GM03348 (cell line): ENCODE measurements at places on chromosomes 3 and 15.

DNA sequence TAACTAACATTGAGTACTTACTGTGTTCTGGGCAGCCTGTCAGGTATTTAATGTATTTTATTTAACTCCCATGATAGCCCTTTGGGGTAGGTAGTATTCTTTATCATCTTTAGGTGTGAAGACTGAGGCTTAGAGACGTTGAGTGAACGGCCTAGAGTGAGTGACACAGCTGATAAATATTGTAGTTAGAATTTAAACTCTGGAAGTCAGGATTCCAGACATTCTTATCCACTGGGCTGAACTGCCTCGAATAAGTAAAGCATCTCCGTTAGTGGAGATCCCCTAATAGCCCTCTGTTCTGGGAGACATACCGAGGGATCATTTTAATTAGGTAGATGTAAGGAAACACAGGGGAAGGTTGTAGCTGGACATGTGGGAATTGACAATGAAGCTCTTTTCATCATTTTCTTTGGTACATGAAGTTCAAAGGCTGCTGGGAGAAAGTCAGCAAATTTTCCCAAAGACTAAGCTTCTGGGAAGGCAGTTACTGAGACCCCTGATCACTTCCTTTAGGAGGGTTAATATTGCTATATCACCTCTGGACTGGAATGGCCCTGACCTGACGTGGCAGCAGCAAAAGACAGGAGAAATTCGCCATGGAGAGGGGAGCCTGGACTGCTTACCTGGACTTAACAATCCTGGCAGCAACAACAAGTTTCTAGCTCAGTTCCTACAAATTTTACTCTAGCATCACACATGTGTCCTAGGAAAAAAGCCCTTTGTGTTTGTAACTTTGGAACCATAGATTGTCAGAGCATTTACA lies 11.7 kb upstream of the PDCD6IP start:
- no peak for DNase-seq

- DNase-seq, result no peak
Measured at GRCh38 chr3:85560088-85560785, 601.4 kb downstream of the CADM2 start.

GRCh38 chr3:141243271-141243707 lies 11.7 kb downstream of the PXYLP1 start:
- peak; percentile 30 for DNase-seq

- DNase-seq, result no peak
Measured at GRCh38 chr3:43953814-43954692, 263.3 kb downstream of the ABHD5 start.

DNA sequence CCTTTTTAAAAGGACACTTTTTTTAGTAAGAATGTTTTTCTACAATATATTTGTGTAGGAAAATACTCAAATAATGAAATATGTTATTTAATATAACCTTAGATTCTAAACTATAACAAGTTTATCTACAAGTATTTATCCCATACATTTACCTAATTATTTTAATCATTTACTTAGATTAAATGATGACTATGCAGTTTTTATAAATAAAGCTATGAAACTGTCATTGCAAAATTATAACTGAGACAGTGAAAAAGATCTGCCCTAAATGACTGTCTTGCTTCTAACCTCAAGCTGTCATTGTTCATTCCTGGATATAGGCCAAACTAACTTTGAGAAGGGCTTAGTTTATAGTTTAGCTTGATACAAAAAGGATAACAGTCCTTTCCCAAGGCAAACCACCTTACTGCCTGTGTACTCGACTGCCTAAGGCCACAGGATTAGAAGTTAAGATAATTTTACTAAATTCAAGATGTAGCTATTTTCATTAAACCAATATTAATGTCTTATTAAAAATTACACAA lies 84.1 kb downstream of the GLDN start:
- no peak for DNase-seq

DNA sequence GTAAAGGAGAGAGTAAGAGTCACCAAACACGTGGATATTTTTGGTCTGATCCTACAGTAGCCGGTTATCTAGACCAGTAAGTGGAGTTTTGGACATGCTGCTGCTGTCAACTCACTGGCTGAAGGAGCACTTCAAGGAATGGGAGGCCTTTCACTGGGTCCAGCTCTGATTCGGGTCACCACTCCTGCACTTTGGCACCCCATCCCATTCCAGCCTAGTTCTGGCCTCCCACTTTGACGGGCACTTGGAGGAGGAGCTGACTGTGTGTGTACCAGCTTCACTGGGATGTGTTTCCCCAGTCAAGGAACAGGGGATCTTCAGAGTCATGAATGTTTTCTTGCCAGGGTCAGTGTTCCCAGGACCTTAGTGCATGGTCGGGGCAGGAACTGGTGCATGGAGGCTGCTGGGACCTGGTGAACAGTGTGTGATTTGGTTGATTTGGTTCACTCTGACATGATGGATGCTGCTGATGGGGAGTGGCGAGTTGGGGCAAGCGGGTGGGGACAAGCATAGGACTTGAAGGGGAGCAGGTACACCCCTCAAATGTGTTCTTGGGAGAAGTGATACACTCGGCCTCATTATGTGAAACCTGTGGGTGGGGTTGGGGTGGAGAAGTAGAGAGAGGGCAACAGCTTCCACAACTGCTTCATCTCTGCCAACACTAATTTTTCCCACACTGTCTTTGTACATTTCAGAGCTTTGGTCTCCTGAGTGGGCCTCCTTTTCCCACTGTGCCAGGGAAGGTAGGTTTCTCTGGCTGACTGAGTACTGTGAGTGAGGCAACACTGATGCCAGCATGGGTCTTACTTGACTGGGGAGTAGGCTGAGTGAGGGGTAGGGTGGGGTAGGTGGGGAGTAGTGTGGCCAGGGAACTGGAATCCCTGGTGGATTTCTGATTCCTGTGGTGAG lies 64.0 kb downstream of the RGMA start:
- DNase-seq, result no peak

DNA sequence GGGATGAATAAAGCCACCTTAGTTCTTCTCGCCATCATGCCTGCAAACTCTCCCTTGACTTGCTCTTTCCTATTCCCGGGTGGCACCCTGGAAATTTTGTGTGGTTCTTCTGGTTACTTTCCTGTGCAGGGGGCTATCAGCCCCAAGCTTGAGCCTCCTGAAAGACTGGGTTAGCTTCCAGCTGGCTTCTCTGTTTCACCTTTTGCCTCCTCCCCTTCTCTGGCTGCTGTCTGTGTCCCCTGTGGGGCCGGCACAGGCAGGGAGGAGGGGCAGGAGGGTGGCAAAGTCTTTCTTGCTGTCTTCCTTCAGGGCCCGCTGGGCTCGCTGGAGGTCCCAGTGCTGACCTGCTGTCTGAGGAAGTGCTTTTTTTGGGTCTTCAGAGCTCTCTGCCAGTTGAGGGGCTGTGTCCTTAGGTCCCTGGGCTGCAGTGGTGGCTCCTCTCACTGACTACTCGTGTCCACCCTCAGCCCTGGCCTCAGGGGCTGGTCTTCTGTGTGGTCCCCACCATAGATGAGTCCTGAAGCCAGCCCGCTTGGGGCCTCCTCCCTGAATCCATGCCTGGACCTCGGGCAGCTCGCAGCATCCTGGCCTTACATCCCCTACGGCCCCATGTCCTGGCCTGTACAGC lies 196.5 kb downstream of the KLF13 start:
- DNase-seq, result no peak

DNA sequence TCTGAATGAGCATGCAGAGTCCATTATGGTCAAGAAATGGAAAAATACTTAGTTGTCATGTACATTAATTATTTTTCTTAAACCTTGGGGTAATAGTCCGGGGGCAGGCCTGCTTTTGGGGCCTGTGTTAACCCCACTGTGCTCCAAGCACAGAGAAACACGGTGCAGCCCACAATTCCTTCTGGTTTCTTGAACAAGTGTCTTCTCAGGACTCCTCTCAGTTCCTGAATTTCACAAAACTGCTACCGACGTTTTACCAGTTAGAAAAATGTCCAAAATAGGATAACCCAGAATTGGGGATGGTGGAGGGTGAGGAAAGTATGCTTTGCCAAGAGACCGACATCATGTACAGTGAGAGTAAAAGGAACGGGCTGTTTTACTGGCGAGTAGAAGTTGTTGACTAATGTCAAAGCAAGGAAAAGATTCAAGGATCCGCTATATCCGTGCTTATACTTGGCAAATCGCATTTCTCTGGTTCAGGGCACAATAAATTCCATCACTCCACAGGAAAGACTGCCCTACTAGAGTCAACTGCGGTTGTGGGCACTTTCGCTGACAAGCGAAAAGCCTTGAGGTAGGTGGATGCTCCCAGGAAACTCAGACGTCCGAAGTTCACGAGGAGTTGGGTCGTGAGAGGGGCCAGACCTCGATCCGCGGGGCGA lies 495 bp upstream of the NXPE3 start:
- no peak for DNase-seq

DNA sequence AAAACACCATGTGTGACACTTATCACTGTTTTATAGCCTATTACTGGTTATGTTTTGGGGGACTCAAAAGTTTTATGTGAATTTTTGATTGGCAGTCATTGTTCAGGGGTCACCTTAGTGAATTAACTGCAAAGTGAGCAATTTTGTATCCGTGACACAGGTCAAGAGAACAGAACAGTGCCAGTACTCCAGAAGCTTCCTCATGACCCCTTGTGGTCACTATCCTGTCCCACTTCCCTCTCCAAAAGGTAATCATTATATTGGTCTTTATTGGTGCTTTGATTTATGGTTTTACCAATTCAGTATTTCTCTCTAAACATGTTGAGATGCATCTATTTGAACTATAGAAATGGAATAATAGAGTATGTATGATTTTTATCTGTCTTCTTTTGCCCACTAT lies 107.1 kb downstream of the STT3B start:
- DNase-seq, result no peak

DNA sequence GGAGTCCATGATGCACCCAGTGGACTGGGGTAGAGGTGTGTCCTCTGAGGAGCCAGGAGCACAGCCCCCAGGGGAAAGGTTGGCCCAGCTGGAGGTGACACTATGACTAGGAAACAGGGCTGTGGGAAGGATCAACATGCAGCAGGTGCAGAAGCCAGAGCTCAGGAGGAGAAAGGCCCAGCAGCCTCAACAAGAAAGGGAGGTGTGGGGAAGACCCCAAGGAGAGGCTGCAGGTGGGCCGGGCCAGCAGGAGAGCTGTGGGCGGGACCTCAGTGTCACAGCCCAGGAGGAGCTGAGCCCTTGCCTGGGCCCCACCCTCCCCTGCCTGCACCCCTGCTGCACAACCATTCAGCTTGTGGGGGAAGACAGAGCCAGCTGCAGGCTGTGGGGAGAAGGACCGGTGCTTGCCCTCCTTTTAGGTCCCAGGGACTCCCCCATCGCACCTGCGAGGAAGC lies 18.4 kb upstream of the KLF13 start:
- no peak for DNase-seq

- no peak for DNase-seq
Measured at GRCh38 chr3:14879211-14879874, 60.6 kb downstream of the FGD5 start.

GRCh38 chr3:4637265-4637664 lies 144.1 kb downstream of the ITPR1 start:
- no peak for DNase-seq

DNA sequence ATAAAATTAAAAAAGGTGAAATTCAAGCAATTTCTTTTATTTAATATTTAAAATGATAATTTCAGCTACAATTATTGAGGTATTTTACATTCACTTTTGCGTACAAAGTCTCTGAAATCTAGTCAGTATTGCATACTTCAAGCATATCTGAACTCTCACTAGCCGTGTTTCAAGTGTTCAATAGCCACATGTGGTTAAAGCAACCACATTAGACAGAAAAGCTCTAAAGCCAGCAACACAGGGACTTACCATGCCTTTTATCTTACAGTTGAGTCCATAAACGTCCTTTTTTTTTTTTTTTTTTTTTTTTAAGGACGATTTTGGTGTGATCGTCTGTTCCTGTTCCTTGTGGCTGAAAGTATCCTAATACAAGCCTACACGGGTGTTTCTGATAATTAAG lies 257.0 kb upstream of the RGMA start:
- no peak for DNase-seq

DNA sequence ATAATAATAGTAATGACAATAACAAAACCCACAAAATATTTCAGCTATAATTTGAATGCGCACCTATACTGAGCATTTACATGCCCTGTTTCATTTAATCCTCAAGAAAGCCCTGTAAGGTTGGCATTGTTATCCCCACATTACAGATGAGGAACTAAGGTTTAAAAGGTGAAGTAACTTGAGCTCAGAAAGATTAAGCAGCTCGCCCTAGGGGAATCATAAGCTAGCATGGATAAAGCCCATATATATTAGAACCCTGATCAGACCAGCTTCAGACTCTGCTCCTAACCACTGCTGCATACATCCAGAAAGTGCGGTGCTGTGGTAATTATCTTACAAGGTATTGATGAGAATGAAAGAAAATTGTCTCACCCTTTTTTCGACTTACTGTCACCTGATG lies 141.1 kb upstream of the CGNL1 start:
- DNase-seq, result no peak

- no peak for DNase-seq
Measured at GRCh38 chr3:195046441-195046840, 224.5 kb downstream of the XXYLT1 start.

- peak; percentile 77 for DNase-seq
Measured at GRCh38 chr3:116059421-116060096, 385.7 kb downstream of the LSAMP start.

DNA sequence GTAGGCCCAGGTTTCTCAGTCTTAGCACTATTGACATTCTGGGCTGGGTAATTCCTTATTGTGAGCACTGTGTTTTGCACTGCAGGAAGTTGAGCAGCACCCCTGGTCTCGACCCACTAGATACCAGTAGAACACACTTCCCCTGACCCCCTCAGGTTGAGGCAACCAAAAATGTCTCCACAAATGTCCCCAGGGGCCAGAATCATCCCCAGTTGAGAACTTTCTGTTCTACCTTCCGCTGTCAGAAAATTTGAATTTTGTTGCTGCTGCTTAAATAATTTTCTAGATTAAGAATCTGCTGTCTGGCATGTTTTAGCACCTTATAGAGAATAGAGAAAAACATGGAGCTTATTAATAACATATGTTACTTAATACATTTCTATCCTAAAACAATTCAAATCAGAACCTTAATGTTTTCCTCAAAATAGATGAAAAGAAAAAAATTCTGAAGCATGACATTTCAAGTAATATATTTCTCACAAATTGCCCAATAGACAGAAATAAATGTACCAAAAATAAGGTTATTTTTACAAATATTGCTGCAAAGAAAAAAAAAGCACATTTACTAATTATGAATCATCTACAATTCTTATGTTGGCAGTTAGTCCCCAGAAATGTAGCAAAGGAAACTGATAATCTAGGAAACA lies 13.2 kb upstream of the THRB start:
- no peak for DNase-seq

DNA sequence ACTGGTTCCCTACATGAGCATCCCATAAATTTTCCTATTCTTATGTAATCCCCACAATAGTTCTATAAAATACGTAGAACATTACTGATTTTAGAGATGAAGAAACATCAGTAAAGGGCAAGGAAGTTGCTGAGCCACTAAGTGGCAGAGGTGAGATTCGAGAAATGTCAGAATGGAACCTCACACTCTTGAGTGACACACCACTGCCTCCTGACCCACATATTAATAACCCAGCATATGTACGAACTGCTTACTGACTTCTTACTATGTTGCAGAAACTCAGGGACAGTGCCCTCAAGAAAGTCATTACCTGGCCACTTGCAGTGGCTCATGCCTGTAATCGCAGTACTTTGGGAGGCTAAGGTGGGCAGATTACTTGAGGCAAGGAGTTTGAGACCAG lies 1022.4 kb downstream of the FHIT start:
- DNase-seq, result no peak

- DNase-seq, result peak; percentile 31
Measured at GRCh38 chr15:48989170-48989569, 25.5 kb upstream of the SHC4 start.
